ENCODE measurements at places on chromosomes 4 and X. TPM values are rescaled to one million over a fixed set of nuclear protein-coding genes. Genes with fewer than 3 reads are reported as not detected.

DNA sequence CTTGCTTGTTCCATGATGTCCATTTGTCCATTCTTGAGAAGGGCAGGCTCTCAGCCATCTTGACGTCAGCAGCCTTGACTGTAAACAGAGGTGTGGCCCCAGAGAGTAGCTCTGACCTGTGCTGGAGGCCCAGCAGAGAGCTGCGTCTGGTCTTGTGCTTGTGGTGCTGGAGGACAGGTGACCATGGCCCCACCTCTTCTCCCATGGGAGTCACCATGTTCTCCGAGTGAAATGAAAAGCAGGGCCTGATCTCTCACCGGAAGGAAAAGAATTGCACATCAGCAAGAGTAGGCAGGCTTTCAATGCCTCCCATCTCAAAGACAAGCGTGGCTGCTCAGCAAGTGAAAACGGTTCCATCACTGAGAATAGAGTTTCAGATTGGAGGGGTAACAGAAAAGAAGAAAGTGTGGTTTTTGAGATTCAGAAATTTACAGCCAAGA lies 11.5 kb downstream of the PARM1 start:
- DNase-seq = no peak

DNA sequence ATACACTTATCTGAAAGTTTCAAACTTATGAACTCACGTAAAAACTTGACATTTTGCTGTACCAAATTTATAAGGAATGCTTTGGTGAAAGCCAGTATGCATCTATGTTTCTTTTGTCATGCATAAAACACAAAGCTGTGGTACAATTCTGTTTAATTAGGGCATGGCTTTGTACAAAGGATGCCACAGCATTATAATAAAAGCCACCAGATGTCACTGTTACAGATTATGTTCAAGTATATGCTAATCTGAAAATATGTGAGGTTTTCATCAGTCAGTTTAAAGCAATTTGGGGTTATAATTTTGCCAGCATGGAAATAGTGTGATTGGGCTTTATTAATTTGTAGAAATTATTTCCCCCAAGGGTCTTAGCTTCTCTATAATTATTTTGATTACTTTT lies 69.0 kb downstream of the ATOH1 start:
- no peak for DNase-seq

GRCh38 chr4:76053730-76054129 lies 17.9 kb upstream of the CXCL11 start:
- no peak for DNase-seq

DNA sequence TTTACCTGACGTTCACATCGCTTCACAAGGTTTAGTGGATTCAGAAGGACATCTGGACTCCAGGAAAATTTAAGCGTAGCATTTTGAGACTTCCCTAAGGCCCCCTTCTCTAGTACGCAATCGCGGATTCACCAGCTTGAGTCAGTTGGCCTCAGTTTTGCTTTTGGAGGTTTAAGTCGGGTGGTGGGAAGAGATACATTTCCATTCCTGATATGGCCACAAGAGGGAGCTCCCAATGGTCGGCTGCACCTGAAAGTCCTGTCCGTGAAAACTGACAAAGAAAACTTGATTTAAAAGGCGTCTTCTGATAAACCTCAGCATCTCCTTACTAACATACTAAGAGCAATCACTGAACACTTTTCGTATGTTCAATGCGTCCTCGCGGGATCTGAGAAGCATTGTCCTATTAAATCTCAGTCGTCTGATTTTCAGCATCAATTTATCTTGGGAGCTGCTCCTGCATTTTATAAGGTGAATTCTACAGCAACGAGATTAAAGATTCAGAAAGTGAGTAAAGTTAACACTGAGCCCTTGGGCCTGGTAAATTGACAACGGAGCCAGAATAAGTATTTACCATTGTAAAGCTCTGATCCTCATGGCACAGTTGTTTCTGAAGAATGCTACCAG lies 50.6 kb downstream of the LGI2 start:
- DNase-seq = peak; percentile 78

GRCh38 chr4:165553221-165553810 lies 174.5 kb downstream of the CPE start:
- no peak for DNase-seq

GRCh38 chr4:72446353-72447055 lies 122.5 kb downstream of the ADAMTS3 start:
- no peak for DNase-seq

GRCh38 chr4:179695175-179695574 lies 2252.9 kb upstream of the AGA start:
- DNase-seq = no peak

GRCh38 chr4:16677001-16677944 lies 221.2 kb downstream of the LDB2 start:
- no peak for DNase-seq

DNA sequence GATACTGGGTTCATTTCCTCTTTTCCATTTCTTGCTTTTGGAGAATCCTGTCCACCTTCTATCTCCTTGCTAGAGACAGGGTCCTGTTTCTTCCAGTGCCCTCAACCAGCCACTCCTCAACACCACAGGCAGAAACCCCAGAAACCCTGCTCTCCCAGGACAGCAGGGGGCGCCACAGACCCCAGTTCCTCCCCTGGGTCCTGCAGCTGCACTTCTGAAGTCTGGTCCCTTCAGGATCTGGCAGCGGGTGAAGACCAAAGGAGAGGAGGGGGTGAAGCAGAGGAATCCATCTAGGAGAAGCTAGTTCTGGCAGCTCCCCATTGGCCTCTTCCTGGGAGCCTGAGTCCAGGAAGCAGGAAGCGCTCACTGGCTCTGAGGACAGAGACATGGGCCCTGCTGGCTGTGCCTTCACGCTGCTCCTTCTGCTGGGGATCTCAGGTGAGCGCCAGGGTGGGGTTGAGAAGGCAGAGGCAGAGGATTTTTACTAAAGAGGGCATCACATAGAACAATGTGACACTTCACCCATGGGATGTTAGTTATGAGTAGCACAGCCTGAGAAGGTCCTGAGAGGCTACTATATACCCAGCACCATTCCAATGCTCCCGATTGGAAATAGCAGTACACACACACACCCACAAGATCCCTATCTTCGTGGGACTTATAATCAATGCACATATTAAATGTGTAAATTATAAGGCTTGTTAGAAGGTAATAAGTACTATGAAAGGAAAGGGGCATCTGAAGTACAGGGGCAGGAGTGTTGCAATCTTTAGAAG lies at the start of gene PRSS48:
PRSS48 (plus strand) TSS at position 375 of the 776 bp plus-strand sequence; CDS start at position 387, 12 bp downstream.
- DNase-seq = peak; percentile 13

GRCh38 chr4:1416948-1417260 lies 10.7 kb upstream of the NKX1-1 start:
- DNase-seq = no peak

- no peak for DNase-seq
Measured at GRCh38 chrX:70038951-70039350, 10.8 kb downstream of the AWAT2 start.

GRCh38 chr4:39032218-39033085 lies at the start of gene TMEM156:
TMEM156 (minus strand) TSS chr4:39032409; CDS start chr4:39032313, 96 bp downstream.
- DNase-seq = no peak

DNA sequence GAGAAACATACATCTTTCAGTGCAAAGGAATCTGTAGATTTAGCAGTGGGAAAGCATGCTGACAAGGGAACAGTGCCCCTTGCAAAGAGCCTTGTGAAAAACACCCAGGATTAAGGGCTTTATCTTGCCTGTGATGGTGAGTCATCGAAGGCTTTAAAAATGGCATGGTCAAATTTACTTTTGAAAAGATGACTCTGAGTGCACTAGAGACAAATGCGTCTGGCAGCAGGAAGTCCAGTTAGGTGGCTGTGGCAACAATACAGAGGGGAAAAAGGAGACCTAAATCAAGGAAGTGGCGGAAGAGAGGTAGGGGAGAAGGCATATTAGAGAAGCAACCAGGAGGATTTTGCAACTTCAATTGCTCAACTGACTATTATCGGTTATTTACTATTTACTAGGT lies 472.6 kb upstream of the CPEB2 start:
- DNase-seq = no peak

DNA sequence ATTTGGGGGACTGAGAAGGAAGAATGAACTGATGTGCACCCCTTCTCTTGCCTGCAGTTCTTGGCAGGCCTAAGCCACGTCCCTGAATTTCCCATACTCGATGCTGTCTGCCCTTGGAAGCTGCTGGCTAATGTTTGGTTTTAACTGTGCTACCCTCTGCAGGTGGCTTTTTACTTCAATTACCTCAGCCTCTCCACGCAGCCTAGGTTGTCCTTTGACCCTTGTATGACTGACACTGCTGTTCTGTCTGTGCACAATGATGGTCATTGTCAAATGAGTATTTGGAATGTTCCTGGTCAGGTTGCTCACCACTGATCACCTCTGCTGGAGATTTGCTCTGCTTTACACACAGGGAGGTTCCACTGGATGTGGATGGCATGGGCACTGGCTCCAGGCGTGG lies 137.1 kb downstream of the ZNF518B start:
- DNase-seq = no peak

DNA sequence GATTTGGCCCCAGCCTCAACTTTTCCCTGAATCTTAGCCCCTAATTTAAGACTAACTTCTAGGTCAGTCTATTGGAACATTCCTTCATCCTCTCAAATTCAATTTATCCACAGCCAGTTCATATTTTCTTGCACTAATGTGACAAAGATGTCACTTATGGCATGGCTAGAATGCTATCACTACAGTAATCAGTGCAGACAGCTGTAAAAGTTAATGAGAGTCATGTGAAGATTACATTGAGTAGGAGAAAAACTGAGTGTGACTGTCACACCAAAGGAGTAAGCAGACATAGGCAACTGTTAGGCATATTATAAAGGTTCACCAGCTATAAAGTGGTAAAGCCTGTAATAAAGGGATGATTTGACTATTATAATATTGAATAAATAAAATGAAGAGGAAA lies 42.6 kb downstream of the GABRG1 start:
- no peak for DNase-seq

DNA sequence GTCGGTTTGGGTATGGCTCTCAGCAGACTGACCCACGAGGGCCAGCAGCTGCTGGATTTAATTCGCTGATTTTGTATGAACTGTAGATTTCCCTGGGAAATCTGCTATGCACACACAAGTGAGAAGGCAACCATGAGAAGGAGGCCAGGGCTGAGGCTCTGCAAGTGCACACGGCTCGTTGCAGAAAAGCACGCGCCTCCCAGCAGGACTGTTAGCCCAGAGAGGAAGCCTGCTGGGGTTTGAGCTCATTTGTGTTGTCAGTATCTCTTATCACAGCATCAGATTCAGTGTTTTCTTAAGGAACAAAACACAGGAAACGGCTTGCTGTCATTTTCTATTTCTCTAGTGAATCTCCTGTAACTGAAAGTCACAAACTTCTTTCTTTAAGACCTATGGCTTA lies 296.2 kb upstream of the FAT1 start:
- no peak for DNase-seq

GPRIN3 gene
- 1.2 TPM for total RNA-seq

CT45A10 gene
- not detected for total RNA-seq

GTPBP6 gene
- 64.9 TPM for total RNA-seq

BGN gene
- total RNA-seq = 22.9 TPM

PITX2 gene
- 0.26 TPM for total RNA-seq

GNRHR gene
- not detected for total RNA-seq

TADA2B gene
- total RNA-seq = 12.0 TPM

CPLX1 gene
- 0.14 TPM for total RNA-seq

JADE1 gene
- total RNA-seq = 40.8 TPM

FAM184B gene
- total RNA-seq = not detected

Data from pulmonary artery endothelial cell (primary cell).